ENCODE measurements at places on chromosomes 1 and 21.

DNA sequence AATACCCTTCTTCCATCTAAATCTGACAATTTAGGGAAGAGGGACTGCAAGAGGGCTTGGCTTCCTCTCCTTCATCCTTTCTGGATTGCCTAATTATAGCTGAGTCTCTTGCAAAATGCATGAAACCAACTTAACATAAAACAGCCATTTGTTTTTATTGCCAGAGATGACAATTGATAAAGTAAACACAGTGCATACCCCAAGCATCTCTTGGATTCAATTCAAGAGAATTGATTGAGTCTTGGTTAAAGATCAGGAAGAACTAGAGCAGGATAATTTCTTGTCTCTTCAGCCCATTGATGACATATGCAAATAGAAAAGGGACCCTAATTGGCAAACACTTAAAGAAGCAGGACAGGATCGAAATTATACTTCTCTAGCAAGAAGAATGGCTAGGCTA, 617.1 kb upstream of the PTBP2 start:
- DNase-seq, result no peak

DNA sequence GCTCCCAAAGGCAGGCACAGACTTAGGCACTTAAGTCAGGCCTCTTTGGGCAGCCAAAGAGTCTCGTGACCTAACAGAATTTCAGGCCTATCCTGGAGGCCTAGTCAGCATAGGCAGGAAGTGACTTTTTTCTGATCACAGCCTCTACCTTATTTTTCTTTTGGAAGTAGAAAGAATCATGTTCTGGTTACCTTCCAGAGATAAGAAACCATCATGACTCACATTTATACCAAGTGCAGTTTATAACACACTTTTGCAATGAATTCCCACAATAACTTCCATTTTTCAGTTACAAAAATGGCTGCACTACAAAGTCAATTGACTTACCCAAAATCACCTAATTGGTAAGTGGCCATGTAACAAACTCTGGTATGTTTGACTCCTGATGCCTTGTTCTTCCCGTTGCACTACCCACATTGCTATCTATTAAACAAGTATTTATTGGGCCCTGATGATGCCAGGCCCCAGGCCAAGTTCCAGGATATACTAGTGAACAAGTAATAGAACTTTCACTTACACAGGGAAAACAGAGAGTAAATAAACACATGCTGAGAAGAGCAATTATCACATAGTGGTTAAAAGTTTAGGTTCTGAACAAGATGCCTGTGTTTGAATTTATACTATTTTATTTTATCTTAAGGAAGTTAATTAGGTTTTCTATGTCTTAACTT, 74.3 kb downstream of the SH3GLB1 start:
- DNase-seq, result no peak

DNA sequence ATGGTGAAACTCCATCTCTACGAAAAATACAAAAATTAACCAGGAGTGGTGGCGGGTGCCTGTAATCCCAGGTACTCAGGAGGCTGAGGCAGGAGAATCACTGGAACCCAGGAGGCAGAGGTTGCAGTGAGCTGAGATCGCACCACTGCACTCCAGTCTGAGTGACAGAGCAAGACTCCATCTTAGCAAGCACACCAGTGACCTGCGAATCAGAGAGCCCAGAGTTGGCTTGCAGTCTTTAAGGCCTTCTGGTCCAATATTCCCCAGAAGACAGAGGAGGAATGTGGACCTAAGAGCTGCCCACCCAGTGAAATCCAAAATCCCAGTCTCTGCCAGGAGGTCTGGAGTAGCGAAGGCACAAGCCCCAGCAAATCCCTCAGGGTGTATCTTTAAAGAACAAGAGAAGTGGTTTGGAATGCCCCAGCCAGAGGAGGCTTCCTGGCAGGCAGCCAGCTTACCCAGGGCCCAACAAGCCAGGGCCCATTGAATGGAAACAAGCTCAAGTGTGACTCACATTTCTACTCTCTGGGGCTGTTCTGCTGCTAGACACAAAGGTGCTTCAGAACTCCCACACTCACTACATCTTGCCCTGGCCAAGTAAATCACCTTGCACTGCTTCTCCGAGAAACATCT, 23.9 kb downstream of the GPR161 start:
- DNase-seq, result no peak

GRCh38 chr1:53087332-53088285, 25.6 kb downstream of the PODN start:
- no peak for DNase-seq

GRCh38 chr1:194598098-194598497, 1411.7 kb upstream of the B3GALT2 start:
- no peak for DNase-seq

GRCh38 chr1:199121047-199121446, 482.2 kb downstream of the PTPRC start:
- DNase-seq, result no peak

DNA sequence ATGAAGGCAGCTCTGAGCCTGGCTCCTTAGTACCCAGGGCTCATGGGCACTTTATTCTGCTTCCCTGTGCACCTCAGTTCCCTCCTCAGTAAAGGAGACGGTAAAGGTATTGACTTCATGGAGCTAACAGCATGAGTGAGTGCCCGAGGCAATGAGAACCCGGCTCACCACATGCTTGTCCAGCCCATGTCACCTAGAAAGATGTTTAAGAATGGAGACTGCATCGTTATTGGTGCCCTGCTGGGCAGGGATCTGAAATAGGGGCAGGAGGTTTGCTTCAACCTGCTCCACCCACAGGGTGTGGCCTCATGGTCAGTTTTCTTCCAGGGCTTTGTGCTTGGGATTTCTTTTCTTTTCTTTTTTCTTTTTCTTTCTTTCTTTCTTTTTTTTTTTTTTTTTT, 7.0 kb upstream of the KCNE1 start:
- no peak for DNase-seq

GRCh38 chr1:17874231-17874630, 119.1 kb downstream of the ACTL8 start:
- DNase-seq, result no peak

DNA sequence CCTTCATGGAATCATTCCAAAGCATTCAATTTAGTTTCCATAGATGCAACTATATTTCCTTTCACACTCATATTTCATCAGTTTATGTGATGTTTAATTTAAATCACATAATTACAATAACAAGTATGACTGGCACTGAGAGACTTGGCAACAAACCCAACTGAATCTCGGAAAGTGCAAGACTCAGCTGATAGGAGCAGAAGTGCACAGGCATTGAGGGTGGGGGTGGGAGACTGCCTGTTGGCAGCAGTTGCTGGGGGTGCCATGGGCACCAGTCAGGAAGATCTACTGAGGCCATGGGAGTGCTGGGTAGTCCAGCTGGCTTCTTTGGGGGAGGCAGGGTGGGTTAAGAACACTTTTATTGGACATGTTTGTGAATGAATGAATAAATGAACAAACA, 10.4 kb upstream of the HMGB4 start:
- DNase-seq, result no peak

DNA sequence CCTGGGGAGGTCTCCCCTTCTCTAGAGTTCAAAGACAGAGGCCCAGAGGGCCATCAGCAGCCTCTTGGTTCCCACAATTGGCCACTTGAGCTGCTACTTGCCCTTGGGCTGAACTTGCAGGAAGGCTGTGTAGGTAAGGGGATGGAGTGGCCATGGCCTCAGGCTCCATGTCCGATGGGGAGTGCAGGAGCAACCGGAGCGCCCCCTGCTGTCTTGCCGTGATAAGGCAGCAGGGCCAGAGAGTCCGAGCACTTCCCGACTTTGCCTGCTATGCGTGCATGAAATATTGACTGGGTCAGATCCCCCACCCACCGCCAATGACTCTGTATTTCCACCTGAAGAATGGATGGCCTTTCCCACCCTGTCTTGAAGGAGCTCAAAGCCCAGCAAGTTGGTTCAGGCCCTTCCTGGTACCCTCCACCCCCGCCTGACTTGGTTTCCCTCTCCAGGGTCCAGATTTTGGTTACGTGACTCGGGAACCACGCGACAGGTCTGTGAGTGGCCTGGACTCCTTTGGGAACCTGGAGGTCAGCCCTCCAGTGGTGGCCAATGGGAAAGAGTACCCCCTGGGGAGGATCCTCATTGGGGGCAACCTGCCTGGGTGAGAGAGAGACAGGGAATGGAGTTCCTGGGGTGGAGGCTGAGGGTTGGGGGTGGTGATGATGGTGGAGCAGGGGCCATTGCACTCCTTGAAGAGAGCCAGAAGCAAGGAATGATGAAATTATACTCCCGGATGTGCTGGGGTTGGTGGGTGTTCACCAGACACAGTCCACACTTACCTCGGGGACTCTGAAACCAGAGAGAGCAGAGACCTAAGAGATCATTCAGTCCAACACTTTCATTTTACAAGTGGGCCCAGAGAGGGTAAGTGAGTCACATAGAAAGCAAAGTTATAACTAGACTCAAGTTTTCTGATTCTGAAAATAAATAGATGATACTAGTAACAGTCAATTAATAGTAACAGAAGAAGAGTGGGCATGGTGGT, 25.6 kb downstream of the PADI3 start:
- DNase-seq, result peak; percentile 15

- no peak for DNase-seq
Observed at GRCh38 chr1:145729196-145729595, 9.9 kb downstream of the CD160 start.

DNA sequence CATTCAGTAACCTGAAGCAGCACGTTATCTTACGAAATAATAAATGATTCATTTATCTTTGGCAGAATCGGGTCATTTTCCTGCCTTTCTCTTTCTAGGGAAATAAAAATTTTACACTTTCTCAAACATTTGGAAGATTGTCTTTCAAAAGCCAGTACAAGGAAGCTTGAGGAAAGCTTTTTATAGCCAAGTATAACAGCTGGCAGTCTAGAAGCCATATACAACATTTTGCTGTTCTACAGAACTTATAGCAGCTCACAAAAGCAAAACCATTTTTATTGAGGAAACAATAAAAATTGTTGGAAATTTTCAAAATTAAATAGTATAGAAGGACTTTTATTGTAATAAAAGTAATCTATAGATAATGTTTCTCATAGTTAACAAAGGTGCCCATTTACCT, 448.6 kb downstream of the SMYD3 start:
- no peak for DNase-seq

GRCh38 chr1:42806171-42806570, 10.8 kb upstream of the ERMAP start:
- no peak for DNase-seq

DNA sequence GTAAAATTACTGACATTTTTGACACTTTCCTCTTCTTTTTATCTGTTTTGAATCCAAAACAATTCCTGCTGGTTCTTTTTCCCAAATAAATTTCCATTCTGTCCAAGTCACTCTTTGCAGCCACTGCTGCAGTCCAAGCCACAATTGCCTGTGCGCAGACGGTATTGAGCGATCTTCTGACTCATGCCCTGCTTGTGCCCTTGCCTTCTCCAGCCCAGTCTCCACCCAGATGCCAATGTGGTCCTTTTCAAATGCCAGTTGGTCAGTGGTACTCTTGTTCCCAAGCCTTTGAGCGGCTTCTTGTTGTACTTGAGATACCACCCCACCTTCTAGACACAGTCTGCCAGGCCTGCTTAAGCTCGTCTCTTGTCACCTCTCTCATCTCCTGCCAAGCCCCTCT, 78.9 kb downstream of the CAMTA1 start:
- DNase-seq, result no peak

GRCh38 chr1:21175670-21176581, 771 bp downstream of the EIF4G3 start:
- no peak for DNase-seq

DNA sequence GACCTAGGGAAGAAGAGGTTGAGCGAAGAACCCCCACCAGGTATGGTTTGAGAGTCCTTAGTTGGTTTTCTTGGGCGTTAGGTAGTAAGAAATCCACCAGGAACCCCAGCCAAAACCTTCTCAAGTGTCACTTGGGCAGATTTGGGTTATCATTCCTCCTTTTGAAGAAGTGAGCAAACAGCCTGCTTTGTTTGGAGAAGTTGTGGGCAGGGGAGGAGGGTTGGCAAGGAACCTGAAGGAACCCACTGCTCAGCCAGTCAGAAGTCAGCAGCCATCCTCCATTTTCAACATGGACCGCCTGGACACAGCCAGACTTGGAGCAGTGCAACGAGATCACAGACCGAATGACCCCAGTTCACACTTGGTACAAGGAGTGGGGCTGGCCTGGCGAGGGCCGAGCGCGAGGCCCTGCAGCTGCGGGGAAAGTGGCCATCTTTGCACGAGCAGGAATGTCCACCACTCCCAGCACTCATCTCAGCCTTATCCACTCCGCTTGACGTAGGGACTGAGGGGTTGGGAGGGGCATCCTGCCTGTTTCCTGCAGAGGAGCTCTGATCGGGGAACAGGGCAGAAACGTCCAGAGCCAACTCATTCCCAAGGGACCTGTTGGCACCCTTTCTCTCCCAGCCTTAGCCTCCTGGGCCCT, 7.2 kb downstream of the ADPRS start:
- no peak for DNase-seq

- DNase-seq, result no peak
Observed at GRCh38 chr1:192810253-192810880, 1.5 kb downstream of the RGS2 start.

DNA sequence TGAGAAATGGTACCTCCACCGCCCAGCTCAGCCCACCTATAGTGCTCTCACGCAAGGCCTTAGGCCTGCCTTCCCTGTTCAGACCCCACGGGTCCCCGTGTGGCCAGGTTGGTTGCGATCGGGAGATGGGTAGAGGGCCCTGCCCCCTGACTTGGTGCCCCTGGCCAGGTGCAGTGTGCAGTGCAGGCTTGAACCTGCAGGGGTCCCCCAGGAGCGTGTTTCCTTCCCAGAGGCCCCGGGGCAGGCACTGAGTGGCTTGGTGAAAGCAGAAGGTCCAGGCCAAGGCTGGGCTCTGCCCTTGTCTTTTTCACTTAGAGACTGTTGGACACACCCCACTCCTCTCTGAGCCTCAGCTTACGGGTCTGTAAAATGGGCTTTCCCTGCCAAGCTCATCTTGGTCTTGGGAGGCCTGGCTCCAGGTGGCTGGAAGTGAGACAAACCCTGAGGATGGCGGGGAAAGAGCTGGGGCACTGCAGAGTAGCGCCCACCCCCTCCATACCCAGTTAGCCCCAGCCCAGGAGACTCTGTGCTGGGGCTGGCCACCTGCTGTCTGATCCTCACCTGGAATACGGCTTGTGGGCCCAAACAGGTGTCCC, 9.3 kb upstream of the HES5 start:
- DNase-seq, result no peak

GRCh38 chr1:20220036-20220435, 33.7 kb upstream of the PLA2G2C start:
- DNase-seq, result no peak

DNA sequence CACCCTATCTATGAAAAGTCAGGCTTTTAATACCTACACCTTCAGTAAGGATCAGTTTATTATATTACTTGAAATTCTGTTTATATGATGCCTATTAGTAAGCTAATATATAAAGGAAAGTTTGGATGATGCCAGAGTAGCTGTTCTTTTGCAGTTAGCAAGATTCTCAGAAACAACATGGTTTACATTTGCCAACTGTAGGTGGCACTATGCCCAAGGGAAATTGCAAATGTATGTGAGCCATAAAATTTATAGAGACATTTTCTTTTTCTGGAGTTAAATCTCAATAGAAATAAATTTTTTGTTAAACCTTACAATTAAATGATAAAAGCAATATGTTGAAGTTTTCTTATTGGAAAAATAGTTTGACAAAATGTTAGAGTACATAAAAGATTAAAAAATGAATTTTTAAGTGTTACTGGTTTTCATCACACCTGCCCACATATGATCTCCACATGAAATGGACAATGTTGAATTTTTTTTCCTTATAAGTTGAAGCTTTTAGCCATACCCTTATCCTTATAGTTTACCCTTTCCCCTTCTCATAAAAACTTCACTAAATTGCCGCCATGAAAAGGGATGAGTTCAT, 32.1 kb upstream of the EPHX4 start:
- peak; percentile 23 for DNase-seq
